ENCODE measurements at places on chromosomes 12 and 14.

DNA sequence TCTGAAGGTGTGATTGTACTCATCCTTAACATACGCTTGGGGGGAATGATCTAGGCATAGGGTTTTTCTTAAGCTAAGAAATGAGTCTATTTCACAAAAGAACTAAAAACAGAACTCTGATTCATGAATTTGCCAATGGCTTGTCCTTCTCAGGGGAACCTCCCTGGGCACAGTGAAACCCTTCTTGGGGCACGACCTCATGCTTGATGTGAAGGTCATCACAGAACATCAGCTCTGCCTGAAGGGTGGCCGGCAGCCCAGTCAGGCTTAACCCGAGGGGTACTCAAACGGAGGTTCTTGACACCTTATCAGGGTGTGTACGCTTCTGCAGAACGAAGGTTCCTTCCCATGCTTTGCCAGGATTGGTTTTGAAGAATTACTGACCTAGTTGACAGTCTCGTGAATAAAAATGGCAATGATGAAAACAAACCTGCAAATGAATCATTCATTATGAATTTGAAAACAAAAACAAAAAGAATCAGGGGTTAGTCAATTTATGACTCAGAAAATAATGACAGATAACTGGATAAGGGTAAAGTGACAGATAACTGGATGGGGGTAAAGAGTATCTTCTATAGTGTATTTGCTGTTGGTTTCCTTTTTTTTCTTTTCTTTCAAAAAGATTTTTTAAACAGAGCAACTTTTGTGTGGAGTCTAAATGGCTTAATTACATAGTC is 86.4 kb downstream of the GALNT8 start:
- DNase-seq, result no peak

GRCh38 chr12:108827941-108828340 is 29.4 kb downstream of the SSH1 start:
- no peak for DNase-seq

DNA sequence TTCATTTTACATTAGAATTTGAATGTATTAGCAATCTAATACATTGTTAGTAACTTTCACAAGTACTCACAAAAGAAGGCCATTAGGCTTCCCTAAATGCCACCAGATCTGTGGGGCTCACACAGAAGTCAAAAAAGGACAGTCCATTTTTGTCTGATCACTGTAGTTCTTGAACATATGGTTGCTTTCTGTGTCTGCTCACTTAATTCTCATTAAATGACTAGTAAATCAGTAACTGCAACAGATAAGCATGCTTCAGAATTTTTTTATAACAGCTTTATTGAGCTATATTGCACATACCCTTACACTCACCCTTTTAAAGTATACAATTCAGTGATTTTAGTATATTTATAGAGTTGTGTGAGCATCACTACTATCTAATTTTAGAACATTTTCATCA is 71.4 kb downstream of the DENND5B start:
- DNase-seq, result no peak

GRCh38 chr14:101704140-101704539 is 57.4 kb upstream of the PPP2R5C start:
- DNase-seq, result no peak

DNA sequence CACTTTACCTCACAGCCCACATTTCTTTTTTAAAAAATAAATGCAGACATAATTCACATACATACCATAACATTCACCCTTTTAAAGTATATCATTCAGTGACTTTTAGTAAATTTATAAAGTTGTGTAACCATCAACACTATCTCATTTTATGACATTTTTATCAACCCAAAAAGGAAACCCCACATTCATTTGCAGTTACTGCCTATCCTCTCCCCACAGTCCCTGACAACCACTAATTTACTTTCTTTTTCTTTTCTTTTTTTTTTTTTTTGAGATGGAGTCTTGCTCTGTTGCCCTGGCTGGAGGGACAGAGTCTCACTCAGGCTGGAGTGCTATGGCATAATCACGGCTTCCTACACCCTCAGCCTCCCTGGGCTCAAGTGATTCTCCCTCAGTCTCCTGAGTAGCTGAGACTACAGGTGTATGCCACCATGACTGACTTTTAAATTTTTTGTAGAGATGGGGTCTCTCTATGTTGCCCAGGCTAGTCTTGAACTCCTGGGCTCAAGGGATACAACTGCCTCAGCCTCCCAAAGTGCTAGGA is 1.5 kb upstream of the EP400 start:
- no peak for DNase-seq

GRCh38 chr12:71627438-71628002 is 36.1 kb downstream of the ZFC3H1 start:
- no peak for DNase-seq

DNA sequence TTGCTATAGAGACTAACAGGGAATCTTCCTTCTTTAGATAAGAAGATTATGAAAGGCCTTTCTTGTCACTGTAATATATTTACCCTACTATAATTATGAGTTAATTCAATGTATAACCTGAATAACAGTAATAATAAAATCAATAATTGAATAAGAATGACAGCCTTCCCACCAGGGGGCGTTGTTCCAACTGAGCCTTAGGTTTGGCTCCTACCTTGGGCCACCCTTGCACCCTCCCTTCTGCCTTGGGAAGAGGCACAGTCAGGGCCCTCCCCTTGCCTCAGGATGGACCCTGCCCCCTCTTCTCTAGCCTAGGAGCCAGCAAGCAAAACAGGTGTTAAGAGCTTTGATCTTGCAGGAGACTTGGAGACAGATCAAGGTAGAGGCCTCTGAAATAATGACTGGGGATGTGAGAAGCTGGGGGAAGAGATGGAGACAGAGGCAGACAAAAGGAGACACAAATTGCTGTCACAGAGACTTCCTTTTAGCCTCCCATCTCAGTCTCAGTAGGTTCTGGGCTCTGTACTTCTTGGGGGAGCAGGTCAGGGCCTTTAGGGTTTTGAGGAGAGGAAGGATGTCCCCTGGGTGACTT is 40.1 kb upstream of the CISTR start:
- DNase-seq, result peak; percentile 18

GRCh38 chr12:122834921-122835749 is at the start of gene HIP1R:
Gene HIP1R (plus strand): TSS chr12:122835457. CDS start chr12:122835551, 94 bp downstream.
- DNase-seq, result peak; percentile 57
